C1 segment of cervical spinal cord (tissue), 14 donors: ENCODE measurements at places on chromosomes 2 and 18.

GRCh38 chr2:85255813-85256594 is 71.8 kb downstream of the TGOLN2 start:
- DNase-seq, result no peak

DNA sequence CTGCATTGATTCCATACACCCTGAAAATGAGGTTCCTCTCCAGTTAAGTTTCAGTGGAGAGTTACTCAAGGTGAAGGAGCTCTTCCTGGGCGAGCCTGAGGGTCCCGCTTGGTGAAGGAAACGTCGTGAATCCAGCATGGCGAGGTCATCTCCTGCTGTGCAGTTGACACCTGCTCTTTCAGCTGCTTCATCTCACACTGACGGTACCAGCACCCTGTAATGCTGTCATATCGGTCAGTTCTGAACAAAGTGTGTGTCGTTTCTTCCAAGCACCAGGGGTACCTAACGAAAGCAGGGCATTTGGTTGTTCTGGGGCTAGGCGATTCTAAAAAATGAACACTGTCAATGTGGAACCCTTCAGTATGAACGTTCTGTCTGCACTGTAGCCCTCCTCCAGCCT is 52.6 kb downstream of the ITGB1BP1 start:
- no peak for DNase-seq

DNA sequence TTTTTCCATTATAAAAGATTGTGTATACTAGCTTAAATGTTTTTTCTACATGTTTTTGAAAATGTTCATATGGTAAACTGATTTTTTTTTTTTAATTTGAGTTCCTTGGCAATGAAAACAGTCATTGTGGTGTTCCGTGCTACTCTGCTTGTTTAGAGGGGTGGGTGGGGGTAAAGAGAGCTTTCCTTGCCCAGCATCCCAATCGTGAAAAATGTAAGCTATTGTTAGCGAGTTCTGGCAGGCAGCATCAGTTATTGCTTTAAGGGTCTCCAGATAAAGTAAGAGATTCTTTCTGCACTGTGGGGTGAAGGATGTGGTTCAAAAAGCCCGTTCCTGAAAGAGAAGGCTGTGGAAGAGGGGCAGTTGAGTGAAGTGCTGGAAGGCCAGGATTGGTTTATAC is 118.4 kb downstream of the TANC1 start:
- no peak for DNase-seq

DNA sequence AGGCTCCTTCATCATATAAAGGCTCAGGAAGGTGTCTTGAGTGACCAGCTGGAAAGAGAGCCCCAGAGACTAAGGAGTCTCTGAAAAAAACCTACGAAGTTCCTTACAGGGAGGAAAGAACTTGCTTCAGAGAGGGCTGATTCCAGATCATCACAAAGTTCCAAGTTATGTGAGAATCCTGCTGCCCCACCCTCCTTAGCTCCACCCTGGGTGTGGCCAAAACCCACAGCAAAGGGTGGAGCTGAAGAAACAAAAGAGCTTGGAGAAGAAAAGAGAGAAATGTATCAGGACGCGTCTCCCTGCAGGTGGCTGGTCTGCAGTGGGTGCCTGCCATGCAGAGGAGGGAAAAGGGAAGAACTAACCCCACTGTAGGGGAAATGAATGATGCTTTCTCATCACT is 32.8 kb upstream of the ZNF396 start:
- no peak for DNase-seq

- no peak for DNase-seq
These were observed 72.7 kb downstream of the TRIP12 start for GRCh38 chr2:229849073-229849472.

DNA sequence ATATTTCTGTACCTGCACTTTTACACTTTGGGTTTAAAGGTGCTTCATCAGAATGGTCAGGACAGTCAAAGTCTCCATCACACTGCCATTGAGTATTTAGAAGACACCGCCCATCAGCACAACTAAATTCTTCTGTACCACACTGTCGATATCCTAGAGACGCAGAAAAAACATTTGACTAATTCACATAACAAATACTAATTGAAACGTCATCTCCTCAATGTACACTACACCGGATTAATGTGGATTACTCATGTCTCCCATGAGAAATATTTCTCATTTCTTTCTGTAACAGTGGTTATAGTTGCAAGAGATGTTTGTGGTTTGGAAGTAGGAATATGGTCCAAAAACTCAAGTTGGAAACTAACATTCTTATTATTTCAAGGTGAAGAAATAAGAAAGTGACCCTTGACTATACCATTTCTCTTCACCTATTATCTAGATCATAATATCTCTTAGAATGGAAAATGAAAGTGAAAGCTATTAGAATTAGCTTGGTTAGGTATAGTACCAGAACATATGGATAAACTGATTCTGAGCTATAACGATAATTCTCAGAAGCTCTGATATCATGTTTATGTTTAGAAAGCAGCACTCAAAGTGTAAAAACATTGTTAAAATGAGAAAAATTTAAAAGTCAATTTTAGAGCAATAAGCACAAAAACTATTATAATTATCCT is 1627.7 kb downstream of the LRP1B start:
- DNase-seq, result no peak

DNA sequence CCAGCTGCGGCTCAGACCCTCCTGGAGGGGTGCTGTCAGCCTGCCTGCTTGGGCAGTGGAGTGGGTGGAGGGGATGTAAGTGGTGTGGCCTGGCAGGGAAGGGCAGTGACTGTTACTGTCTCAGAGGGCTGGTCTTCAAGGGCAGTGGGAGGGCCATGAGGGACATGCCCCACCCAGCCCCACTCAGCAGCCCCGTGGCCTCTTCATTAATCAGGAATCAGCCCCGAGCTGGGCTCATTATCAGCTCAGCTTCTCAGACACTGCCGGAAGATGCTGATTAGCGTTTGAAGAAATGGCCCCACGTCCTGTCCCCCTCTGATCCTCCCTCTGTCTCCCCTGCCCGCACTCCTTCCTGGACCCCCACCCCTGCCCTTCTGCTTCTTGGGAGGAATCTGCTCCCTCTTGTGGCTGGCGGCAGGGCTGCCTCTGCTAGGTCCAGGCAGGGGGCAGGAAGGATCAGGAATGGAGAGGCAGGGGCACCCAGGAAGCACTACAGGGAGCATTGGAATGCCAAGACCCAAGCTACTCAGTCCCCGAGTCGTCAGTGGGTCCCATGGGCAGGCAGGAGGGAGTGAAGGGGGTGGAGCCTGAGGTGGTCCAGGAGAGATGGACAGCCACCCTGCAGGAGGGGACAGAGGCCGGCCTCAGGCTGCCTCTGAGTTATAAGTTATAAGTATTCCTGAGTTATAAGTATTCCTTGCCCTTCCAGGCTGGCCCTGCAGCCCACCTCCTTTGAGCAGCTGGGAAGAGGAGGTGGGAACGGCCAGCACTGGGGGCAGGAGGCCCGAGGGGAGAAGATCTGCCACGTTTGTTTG is 7.0 kb downstream of the ASIC4 start:
- DNase-seq, result no peak

DNA sequence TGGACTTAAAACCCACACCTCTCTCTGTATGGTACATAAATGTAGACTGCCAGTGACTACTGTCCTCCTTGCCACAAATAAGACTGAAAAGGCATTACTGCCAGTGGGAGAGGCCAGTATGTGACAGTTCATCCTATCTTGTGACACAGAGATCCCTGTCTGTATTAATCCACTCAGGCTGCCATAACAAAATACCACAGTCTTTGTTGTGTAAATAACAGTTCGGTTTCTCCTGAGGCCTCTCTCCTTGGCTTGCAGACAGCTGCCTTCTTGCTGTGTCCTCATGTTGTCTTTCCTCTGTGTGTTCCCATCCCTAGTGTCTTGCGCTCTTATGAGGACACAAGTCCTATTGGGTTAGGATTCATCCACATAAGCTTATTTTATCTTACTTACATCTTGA is 46.4 kb upstream of the IL1RL1 start:
- no peak for DNase-seq

DNA sequence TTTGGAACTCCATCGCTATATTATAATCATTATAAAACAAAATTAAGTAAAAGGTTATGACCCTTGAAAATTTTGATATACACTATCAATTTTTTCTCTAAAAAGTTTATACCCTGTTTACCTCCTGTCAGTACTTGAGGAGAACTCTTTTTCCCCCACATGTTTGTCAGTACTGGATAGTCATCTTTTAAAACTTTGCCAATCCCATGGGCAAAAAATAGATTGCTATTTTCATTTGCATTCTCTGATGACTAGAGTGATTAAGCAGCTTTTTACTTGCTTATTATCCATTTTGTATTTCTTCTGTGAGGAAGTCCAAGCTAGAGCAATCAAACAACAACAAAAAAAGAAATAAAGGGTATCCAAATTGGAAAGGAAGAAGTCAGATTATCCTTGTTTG is 76.4 kb downstream of the DGKD start:
- DNase-seq, result no peak

DNA sequence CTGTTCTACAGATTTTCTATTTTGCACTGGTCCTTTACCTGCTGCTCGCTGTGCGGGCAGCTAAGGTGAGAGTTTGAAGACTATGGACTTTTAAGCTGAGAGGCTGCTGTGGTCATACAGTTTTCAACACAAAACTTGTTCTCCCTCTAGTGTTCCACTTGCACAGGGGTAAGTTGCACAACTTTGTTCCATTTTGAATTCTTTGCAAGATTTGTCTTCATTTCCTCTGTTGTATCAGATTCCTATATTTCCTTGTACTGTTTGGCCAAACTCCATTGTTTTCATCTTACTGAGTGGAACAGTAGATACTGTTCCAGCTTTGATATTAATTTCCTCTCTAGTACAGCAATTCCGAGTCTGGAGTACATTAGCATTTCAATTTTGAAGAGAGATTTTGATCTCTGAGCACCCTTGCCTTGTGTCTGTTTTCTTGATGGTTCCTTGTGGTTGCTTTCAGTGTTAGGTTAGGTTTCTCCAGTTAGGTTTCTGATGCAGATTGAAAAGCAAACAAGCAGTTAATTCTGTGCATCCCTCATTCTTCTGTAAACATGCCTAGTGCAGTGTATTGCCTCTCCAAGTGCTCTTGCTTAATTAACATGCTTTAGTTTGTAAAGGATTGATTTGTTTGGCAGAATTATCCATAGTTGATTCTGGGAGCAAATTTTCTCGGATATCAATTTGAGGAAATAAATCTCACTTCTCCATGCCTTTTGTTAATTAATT is 188.8 kb downstream of the PTPRM start:
- no peak for DNase-seq

- DNase-seq, result no peak
These were observed 31.5 kb downstream of the NOL10 start for GRCh38 chr2:10658041-10658913.

DNA sequence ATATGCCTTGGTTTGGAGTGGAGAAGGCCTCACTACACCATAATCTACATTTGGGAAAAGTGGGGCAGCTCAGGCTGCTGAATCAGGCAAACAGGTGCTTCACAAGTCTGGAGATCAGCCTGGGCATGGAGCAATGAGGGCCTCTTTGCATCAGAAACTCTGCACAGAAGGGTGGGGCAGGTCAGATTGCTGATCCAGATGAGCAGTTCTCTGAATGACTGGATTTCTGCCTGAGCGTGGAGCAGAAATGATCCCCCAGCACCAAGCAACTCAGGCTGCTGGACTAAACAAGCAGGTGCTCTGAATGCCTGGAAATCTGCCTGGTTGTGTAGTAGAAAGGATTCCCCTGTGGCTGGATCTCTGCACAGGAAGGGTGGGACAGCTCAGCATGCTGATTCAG is 605.3 kb upstream of the ZNF804A start:
- DNase-seq, result no peak

- DNase-seq, result no peak
These were observed 209.1 kb upstream of the REV1 start for GRCh38 chr2:99698896-99699295.

GRCh38 chr2:231554748-231555545 is 24.7 kb upstream of the NMUR1 start:
- DNase-seq, result no peak

GRCh38 chr18:68991286-68991685 is 193.4 kb downstream of the CCDC102B start:
- no peak for DNase-seq

GRCh38 chr2:239928391-239929350 is 96.5 kb downstream of the NDUFA10 start:
- DNase-seq, result peak; percentile 64

DNA sequence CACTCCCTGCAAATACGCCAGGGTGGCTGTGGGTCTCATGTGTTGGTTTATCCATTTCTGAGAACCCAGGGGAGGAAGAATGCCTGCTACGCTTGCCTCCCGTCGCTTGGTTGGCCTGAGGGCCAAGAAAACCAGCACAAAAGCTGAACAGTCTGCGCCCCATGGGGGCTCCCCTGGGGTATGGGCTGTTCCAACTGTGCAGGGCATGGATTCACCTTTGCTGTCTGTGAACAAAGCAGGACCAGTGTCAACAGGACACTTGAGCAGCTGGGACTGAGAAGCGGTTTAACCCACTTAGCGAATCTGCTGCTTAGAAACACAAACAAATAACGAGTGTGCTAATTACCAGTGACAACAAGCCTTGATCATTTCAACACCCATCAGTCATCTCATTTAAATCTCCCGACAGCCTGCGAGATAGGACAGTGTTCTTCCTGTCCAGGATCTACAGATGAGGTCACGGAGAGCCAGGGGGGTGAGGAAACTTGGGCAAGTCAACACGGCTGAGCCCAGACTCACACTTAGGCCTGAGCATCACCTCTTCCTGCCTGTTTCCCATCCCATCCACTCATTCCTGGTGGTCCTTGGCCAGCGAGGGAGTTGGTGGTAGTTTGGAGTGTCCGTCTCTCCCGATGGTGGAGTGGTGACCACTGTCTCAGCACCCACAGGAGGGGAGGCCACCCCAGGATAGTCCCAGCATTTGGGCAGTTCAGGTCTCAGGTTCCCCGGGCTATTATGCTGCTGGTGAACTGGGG is 111.6 kb upstream of the HAAO start:
- DNase-seq, result no peak

DNA sequence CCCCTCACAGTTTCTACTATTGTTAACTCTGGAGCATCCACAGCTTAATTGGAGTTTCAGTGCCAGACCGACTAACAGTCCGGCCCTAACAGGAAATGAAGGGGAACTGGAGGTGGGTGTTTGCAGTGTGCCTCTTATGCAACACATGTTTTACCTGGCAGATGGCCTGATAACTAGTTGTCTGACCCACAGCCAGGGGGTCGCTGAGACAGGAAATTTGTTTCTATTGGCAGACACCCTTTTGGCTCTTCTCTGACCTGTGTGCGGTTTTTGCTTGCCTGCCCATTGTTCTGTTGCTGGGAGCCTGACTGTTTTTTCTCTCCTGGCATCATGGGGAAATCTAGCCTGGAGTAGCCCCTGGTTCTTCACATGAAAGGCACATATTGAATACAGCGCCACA is 1329.8 kb downstream of the DSC3 start:
- DNase-seq, result no peak

GRCh38 chr2:43178602-43179542 is 47.5 kb downstream of the ZFP36L2 start:
- DNase-seq, result no peak
